ENCODE measurements at places on chromosomes 2 and 18.

DNA sequence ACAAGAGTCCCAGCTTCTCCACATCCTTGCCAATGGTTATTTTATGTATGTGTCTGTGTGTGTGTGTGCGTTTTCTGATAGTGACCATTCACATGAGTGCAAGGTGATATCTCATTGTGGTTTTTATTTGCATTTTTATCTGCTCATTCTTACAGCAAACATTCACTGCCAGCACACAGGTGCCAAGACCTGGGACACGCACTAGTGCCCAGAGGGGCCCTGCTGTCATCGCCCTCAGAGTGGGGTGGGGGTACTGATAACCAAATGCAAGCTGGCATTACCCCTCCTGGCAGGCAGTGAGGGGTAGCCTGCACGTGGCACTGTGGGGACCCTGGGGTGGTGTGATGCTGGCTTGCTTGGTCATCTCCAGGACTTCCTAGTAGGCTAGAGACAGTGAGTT, 285.4 kb downstream of the LPIN1 start:
- DNase-seq = no peak

DNA sequence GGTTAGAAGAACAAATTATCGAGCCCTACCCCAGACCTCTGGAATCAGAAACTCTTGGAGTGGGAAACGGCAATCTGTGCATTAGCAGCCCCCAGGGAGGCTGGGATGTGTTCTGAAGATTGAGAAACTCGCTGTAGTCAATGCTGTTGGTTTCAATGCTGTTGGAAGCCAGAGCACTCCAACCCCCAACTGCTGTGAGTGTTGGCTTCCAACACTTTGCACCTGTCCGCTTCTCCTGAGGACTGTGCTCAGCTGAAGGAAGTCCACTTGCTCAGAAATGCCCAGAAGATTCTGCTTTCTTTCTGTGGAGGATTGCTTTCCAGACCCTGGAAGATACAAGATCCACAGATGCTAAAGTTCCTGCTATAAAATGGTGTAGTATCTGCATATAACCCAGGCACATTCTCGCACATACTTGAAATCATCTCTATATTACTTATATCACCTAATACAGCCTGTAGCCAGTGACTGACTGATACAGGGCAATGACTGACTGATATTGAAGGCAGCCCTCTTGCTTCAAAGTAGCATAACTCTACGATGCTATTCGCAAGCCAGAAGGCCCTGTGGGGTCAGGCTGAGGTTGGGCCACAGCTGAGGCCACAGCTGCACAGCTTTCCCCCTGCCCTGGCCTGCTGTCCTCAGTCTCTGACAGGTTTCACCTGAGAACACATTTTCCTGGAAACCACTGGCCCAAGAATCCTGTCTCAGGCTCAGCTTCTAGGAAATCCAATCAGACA, 757.7 kb upstream of the ID2 start:
- no peak for DNase-seq

- DNase-seq = peak; percentile 82
Observed at GRCh38 chr2:62672601-62673000, 32.9 kb upstream of the EHBP1 start.

GRCh38 chr2:175626796-175627195, 375.3 kb downstream of the LNPK start:
- DNase-seq = no peak

DNA sequence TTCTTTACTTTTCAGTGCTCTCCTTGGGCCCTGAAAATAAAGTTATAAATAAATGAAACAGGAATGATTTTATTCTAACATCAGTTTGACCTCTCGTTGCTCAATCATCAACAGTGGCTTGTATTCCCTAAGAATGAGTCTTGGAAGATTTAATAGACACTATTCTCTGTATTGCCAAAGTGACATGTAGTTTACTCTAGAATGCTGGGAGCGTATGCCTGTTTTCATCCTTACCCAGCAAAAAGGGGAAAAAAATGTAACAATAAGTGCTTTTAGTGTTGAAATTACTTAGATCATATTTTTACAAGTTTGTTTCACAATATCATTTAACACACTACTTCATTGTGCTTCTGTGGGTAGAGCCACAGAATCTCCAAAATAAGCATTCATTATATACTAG, 240.6 kb upstream of the CWC22 start:
- DNase-seq = no peak

DNA sequence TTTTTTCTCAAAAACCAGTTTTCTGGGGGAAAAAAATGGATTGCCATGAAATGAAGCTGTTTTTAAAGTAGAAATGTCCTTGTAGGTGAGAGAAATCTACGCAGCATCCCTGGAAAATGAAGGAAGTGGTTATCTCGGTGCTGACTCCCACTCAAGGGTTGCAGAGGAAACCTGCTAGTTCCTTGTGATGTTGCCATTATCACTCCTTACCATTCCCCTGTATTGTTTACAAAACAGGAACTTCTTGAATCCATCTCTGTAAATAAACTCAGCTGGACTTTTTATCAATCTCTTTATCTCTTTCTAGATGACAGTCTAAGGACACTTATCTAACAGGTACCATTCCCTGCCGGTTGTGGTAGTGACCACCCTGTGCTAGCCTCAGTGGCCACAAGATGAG, 61.2 kb downstream of the FEZ2 start:
- no peak for DNase-seq

DNA sequence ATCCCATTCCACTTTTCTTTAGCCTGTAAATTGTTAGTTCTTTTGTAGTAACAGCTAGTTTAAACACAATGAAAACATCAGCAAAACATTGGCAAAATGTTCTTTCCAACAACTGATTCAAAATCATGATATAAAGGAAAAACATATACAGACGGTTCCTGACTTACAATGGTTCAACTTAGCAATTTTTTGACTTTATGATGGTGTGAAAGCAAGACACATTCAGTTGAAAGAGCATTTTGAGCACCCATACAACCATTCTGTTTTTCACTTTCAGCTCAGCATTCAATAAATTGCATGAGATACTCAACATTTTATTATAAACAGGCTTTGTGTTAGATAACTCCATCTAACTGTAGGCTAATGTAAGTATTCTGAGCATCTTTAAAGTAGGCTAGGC, 185.1 kb downstream of the NOL4 start:
- DNase-seq = no peak

- DNase-seq = no peak
Observed at GRCh38 chr18:50607378-50607926, 47.6 kb downstream of the MAPK4 start.

- peak; percentile 85 for DNase-seq
Observed at GRCh38 chr2:71614976-71615766, 161.8 kb downstream of the DYSF start.

- DNase-seq = peak; percentile 80
Observed at GRCh38 chr2:85998071-85998991, 107.4 kb downstream of the POLR1A start.

DNA sequence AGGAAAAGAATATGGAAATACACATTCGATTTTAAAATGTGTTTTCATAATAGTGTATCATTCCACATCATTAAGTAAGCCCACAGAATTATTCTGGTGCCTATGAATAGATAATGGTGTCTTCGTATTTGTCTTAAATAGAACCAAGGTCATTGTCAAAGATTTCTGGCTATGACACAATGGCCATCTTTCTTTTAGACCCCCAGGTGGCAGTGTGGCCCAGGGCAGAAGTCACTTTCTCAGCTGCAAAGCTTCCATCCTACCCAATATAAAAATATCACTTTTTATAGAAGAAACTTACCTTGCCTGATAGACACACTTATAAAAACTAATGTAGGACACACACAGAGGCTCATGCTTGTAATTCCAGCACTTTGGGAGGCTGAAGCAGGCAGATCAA, 57.5 kb downstream of the ZRANB3 start:
- peak; percentile 23 for DNase-seq

GRCh38 chr2:144711630-144712549, 192.0 kb upstream of the ZEB2 start:
- DNase-seq = no peak

DNA sequence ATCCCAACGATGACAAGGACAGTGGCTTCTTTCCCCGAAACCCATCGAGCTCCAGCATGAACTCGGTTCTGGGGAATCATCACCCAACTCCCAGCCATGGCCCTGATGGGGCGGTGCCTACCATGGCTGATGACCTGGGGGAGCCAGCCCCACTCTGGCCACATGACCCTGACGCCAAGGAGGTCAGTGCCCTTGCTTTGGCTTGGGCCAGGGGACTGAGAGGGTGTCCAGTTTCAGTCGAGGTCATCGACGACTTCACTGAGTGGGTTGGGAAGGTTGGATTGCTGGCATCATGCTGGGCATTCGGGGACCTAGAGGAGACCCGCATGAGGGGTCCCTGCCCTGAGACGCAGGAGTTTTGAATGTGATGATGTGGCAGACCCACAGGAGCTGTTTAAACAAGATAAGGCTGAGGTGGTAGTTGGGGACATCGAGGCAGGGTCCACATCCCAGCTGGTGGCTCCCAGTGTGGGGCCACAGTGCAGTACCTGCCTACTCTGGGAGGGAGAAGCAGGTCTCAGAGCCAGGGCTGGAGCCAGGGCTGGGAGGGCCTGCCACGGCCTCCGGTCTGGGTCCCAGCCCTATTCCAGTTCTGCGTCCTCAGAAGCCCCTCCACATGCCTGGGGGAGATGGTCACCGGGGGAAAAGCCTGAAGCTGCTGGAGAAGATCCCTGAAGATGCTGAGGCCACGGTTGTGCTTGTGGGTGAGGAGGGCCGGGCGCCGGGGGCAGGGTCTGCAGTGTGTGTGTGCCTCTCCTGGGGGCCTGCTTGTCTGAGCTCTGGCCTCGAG, 6.0 kb downstream of the SLC4A3 start:
- DNase-seq = no peak

- DNase-seq = no peak
Observed at GRCh38 chr2:42838133-42838532, 45.8 kb upstream of the HAAO start.

- no peak for DNase-seq
Observed at GRCh38 chr2:201881741-201882140, 75.4 kb downstream of the CDK15 start.

- DNase-seq = no peak
Observed at GRCh38 chr2:108565778-108566375, 31.6 kb downstream of the LIMS1 start.

DNA sequence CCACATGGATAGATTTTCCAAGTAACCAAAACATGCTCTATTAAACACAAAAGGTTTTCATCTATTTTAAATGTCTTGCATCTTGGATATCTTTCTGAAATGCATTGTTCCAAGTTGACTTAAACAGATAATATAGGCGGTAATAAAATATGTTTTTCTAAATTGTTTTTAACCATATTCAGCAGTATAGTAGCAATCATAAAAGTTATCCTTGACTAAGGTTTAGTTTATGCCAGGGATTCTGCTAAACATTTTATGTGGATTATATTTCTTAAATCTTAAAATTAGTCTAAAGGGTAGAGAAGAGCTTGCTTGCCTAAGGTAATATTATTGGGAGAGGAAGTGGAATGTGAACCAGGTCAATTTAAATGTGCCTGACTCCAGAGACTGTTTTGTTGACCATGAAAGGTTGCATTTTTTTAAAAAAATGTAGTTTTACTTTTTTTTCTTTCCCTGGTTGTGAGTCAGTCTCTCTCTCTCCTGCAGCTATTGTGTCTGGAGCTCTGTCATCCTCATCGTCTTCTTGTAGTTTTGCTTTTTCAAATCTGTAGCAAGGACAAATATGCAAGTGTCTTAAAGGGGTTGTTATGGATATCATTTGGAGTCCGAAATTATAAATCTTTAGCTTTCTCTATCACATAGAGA, 309.1 kb upstream of the COL3A1 start:
- DNase-seq = peak; percentile 40

DNA sequence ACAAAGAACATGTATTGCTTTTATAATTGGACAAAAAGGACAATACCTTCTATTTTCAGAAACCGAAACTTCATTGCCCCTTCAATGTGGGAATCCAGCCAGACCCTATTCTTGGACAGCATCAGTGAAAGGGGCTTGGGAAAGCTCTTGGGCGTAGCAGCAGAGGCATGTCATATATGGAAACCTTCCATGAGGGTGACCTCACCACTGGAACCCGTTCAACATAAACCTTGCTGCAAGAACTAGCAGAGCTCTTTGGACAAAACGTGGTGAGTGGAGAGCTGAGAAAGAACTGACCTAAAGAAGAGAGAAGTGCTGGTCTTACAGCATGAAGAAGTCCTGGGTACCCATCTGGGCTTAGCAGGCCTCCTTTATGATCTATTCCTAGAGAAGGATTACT, 22.7 kb upstream of the ACTG2 start:
- DNase-seq = peak; percentile 83

- DNase-seq = peak; percentile 19
Observed at GRCh38 chr18:10519366-10519765, 6.5 kb upstream of the NAPG start.

- no peak for DNase-seq
Observed at GRCh38 chr18:48293954-48294898, 115.0 kb downstream of the ZBTB7C start.

DNA sequence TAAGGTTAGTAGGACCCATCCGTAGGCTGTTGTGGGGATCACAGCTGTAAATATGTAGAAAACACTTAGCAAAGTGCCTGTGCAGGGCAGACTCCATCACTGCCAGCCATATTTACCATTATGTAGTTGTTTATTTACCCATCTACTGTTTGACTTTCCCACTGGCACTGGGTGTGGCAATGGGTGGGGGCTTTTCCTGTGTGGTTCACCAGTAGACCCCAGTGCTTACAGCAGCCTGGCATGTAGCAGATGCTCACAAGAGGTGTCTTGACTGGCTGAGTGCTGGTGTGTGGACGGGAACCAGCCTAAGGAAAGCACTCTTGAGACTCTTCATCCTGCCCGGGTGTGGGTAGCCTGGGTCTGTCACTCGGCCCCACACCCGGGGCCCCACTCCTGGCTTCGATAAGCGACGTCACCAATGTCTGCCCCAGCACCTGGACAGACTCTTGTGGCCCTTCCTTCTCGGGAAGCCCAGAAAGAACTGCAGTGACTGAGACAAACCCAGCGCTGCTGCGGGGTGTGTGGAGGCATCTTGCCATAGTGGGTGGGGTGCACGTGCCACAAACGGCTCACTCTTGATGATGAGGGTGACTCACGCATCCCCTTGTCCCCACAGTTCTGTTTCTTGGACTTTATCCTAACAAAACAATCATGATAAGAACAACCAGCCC, 78.3 kb downstream of the HDAC4 start:
- DNase-seq = peak; percentile 81

DNA sequence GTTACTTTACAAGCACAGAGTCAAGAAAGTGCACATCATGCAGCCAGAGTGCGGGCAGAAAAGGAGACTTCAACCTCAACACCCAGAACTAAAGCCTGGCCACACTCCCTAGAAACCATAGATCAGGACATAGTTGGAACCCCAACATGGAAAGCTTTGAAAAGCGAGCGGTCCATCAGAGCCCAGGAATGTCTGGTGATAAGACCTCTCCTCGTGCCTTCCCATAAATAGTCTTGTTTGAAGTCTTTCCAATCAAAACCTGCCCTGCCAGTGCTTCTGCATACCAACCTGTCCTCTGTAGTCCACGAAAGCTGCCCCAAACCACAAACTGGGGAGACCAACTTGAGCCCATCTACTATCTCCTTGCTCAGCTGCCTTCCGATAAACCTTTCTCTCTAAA, 55.5 kb downstream of the NEURL3 start:
- DNase-seq = no peak

DNA sequence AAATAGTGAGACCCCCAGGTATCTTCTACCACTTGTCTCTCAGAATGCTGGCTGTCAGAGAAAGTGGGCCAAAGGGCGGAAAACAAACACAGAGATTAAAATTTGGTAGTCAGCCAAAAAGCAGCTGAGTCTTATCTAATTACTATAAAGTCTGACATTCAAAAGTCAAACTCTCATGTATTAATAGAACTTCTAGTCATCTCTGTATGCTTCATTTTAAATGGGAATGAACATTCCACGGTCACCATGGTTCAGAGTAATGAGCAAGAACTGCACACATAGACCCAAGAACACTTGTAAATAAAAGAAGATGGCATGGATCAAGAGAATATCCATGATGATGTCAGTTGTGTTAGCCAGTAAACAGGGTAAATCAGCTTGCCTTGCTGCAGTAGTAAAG, 1267.0 kb upstream of the CHAC2 start:
- DNase-seq = no peak
